Activated naive CD8-positive, alpha-beta T cell treated with anti-CD3 and anti-CD28 coated beads, Interleukin-2, amount 50 U/mL, for 16 hours (primary cell): ENCODE measurements at places on chromosomes 12 and 14.

- DNase-seq, result no peak
Observed at GRCh38 chr14:51867741-51868140, 7.3 kb downstream of the GNG2 start.

GRCh38 chr14:89232265-89233070, 184.6 kb downstream of the FOXN3 start:
- no peak for DNase-seq

- DNase-seq, result no peak
Observed at GRCh38 chr12:98456576-98457573, 58.5 kb upstream of the TMPO start.

- no peak for DNase-seq
Observed at GRCh38 chr14:77036484-77037214, 8.1 kb upstream of the IRF2BPL start.

- DNase-seq, result no peak
Observed at GRCh38 chr14:90274019-90274418, 17.7 kb downstream of the PSMC1 start.

- no peak for DNase-seq
Observed at GRCh38 chr12:5588176-5588575, 156.3 kb downstream of the NTF3 start.

DNA sequence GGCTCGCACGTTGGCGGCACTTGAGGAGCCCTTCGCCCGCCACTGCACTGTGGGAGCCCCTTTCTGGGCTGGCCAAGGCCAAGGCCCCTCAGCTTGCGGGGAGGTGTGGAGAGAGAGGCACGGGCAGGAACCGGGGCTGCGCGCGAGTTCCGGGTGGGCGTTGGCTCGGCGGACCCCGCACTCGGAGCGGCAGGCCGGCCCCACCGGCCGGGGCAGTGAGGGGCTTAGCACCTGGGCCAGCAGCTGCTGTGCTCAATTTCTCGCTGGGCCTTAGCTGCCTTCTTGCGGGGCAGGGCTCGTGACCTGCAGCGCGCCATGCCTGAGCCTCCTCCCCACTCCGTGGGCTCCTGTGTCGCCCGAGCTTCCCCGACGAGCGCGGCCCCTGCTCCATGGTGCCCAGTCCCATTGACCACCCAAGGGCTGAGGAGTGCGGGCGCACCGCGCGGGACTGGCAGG, 71.6 kb upstream of the CNTN1 start:
- DNase-seq, result no peak

GRCh38 chr12:76878099-76878898, 520 bp downstream of the CSRP2 start:
- DNase-seq, result no peak

DNA sequence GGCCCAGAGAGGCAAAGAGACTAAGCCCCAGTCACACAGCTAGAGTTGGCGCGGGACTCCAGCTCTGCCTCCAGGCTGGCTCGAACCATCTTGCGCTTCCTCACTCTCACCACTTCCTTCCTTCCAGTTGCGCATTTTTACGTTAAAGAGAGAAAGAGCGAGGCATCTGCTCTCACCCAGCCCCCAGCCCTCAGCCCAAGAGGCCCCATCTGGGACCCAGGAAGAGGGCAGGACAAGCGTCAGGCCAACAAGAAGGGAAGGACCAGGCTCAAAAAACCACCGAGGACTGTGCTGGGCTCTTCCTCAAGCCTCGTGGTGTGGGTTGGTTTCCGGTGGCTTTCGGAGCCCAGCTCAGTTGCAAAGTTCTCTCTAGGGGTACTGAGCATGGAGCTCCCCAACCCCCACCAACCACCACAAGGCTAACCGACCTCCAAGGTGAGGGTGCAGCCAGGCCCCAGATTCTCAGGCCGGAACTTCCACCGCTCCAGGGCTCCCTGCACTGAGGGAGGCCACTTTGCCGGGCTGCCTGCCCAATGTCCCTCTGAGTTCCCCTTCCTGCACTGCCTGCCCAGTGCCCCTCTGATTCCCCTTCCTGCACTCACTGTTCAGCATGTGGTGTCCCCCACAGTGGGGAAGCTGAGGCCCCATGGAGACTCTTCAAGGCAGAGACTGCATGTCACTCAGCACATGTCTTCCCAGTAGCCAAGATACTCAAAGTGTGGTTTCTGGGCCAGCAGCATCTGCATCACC, 35.9 kb downstream of the TESC start:
- no peak for DNase-seq

GRCh38 chr12:59698600-59698999, 102.8 kb downstream of the SLC16A7 start:
- DNase-seq, result no peak

DNA sequence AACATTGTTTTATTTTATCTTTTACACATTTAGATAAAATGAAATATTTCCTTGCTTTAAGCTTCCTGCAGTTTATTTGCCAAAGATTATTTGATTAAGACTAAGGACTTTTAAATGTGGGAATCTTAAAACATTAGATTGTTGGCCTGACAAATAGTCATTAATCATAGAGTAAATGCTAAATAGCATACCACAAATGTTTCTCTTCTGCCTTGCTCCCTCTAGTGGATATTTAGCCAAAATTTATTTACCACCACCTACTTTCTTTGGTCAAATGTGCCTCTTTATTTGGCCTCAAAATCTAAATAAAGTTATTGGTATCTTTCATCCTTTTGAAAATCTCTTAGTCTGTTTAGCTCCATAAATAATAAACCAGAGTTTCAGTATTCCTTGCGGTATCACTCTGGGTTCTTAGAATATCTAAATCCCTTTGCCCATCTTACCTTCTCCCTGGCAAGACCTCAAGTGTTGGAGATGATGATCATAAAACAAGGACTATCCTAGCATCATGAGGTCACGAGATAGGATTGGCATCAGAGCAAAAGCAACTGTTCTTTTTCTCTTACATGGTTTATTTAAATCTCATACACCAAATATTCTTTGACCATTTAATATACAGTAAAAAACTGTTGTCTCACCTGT, 150.6 kb upstream of the AEBP2 start:
- no peak for DNase-seq

GRCh38 chr14:97581016-97581415, 783.8 kb downstream of the VRK1 start:
- DNase-seq, result no peak

DNA sequence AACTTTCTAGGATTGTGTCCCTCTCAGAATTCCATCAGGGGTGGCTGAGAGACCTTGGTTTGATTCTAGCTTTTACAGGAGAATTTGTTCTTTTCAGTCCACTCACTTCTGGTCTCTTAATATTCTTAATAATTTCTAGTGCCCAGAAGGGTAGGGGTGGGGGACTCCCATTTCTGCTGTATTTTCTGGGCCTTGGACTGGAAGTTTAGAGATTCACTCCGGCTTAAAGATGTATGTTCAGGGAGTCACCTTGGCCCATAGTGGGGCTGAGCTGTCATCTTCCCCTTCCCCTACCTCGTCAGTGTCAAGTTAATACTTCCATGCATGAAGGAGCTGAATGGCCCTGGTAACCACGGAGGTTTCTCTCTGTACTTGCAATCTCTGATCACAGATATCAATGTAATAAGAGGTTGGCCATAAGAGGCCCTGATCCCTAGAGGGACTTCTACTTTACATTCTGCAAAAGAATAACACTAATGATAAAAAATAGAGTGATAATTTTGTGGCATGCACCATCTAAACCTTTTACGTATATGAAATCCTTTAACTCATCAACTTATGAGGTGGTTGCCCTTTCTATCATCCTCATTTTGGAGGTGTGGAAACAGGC, 6.7 kb downstream of the KRT81 start:
- no peak for DNase-seq

- DNase-seq, result no peak
Observed at GRCh38 chr14:64952598-64953309, 10.2 kb upstream of the GPX2 start.

DNA sequence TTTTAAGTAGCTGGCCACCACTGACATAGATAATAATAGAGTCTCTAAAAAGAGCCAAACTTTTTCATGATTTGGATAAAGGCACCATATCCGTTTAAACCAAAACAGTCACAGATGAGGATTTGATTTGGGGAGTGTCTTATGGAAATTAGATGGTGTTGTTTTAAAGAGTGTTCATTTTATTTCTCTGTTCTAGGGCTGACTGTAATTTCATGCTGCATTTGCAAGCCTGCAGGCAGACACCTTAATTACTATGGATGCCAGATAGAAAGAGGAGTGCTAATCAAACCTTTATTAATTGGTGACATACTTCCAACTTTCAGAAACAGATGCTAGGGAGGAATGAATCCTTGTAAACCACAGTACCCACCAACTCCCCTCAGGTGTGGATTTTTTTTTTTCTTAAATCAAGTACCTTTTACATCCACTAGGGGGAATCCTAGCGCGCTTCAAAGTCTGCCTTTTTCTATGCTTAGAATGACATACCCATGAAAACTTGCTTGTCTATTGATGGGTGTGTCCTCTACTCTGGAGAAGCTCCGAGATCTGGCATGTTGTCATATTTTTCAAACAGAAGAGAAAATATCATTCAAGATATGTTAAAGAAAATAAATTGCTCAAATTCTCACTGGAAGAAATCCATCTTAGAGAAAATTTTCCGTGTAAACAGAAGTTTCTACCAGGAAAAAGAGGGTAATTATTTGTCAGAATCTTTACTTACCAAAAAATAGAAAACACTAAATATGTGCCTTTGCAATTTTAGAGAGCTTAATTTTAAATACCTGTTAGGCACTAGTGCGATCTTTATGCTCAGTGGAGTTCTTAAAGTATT, 14.2 kb upstream of the PLXNC1 start:
- DNase-seq, result no peak

GRCh38 chr12:49618576-49618975, 4.8 kb upstream of the PRPF40B start:
- no peak for DNase-seq

DNA sequence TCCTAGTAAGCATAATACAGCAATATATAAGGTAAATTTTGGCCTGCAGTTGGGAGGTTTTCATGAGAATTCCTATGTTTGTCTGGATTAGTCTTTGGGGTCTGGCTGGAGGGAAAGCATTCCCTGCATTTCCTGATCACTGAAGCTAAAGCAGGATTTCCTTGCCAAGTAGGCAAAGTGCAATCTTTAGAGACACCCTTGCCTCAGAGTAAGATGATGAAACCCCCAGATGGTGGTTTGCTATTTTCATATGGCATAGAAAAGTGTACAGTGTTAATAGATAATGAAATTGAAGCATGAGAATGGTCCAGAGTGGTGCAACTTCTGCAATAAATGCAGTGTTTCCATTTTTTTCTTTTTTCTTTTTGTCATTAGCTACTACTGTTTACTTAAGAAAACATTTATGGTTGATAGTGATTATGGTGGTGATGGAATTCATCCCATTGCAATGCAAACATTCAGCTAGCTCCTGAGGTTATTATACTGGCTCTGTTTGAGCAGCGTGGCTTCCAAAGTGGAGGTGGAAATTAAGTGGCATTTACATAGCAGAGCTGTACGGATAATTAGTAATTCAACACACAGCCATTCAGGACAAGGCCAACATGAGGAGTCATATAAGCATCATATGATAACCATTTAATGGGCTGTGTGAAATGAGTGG, 276.3 kb downstream of the DUSP6 start:
- DNase-seq, result no peak
